HFFc6 (cell line): ENCODE measurements at places on chromosomes 3 and 15. TPM values are rescaled to one million over a fixed set of nuclear protein-coding genes. Genes with fewer than 3 reads are reported as not detected.
A peak's percentile ranks its signal among the peaks of the same experiment; 100 is the strongest.

FBLN2 gene
- total RNA-seq, result 55.7 to 83.7 TPM (median 77.2 TPM) in 3 replicates

WDR93 gene
- total RNA-seq, result not detected in 3 replicates

MAP1A gene
- total RNA-seq, result 140 to 176 TPM (median 172 TPM) in 3 replicates

TMEM45A gene
- total RNA-seq, result 29.4 to 37.4 TPM (median 34.5 TPM) in 3 replicates

MUC20 gene
- 0.14 TPM in 1 of 3 replicates, not detected in the others for total RNA-seq

DNA sequence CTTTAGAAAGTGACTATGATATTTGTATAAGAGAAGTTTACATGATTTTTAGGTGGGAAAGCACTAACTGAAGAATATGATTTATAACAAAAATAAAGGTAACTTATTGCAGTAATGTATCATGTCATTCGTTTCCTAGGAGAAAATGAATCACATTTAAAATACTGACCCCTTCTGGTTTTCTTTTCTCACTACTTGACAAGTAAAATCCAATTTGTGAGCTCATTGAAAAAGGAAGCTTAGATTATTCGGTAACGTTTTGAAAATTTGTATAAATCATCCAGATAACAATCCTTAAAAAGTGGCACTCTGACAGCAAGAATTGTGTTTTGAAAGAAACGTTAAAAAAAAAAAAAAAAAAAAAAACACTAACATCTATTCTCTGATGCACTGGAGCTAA lies 39.0 kb downstream of the NSUN3 start:
- peak; percentile 36 for DNase-seq

DNA sequence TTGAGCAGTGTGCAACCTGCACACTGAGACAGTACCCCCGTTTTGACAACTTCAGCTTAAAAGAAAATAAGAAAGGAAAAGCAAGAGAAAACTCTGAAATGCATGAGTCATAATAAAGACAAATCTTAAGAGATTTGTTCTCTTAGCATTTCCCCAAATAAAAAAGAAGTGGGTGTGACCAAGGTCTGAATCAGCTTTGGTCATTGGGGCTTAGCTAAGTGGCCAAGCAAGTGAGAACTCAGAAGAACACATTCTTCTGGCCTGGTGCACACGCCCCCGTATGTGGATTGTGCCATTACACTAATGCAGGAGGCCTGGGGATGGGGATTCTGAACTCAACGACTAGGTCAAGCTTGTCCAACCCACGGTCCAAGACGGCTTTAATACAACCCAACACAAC lies 56.9 kb upstream of the PDZRN3 start:
- DNase-seq, result peak; percentile 70

DNA sequence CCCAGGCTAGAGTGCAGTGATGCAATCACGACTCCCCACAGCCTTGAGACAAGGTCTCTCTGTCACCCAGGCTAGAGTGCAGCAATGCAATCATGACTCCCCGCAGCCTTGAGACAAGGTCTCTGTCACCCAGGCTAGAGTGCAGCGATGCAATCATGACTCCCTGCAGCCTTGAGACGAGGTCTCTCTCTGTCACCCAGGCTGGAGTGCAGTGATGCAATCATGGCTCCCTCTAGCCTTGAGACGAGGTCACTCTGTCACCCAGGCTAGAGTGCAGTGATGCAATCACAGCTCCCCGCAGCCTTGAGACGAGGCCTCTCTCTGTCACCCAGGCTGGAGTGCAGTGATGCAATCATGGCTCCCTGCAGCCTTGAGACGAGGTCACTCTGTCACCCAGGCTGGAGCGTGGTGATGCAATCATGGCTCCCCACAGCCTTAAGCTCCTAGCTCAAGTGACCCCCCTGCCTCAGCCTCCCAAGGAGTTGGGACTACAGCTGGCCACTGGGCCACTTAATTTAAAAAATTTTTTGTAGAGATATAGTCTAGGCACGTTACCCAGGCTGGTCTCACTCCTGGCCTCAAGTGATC lies 26.1 kb downstream of the TFRC start:
- DNase-seq, result no peak
